ENCODE measurements at places on chromosomes 6 and 20. TPM values are rescaled to one million over a fixed set of nuclear protein-coding genes. Genes with fewer than 3 reads are reported as not detected.

- DNase-seq, result no peak
Measured at GRCh38 chr6:13026557-13026956, 301.8 kb downstream of the TBC1D7 start.

FAM217A gene
- total RNA-seq, result not detected

MOCS3 gene
- total RNA-seq, result 8.1 TPM

- DNase-seq, result peak; percentile 25
Measured at GRCh38 chr6:31129130-31129529, 8.9 kb upstream of the CDSN start.

DNA sequence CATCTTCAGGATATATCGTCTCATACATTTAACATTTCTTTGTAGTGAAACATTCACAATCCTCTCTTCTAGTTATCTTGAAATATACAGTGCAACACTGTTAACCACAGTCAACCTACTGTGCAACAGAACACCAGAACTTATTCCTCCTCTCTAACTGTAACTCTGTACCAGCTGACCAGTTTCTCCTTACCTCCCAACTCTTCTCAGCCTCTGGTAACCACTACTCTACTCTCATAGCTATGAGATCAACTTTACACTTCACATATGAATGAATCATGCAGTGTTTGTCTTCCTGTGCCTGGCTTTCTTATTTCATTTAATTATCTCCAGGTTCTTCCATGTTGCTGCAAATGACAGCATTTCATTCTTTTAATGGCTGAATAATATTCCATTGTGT lies 337.6 kb downstream of the BTBD9 start:
- peak; percentile 10 for DNase-seq

- peak; percentile 73 for DNase-seq
Measured at GRCh38 chr6:28863604-28864325, 60.0 kb downstream of the TRIM27 start.

DNA sequence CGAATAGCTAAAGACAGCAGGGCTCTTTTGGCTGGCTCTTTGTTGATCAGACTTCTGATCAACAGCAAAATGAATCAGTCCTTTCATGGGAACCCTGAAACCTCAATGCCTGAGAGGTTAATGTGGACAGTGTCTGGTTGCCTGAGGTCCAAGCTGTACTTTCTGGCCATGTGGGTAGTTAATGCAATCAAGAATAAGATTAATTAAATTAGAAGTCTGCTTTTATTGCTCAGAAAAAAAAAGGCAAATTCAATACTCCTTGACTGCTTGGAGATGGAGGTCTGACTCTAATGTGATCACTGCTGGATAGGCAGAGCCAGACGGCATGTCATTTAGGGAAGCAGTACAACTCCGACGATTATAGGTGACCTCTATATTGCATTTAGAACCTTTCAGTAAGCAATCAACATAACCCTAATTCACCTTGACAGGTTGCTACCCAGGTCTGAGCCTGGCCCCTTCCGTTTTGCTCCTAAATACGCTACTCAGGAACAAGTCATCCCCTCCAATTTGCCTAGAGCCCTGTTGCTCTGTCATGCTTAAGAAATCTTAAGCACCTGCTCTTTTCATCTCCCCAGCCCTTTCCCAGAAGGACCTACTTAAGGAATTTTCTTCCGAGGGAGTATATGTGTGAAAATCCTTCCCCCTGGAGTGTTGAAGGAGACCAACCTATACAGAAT lies 370.0 kb upstream of the SPTLC3 start:
- DNase-seq, result no peak

RIPOR2 gene
- total RNA-seq, result not detected

DNA sequence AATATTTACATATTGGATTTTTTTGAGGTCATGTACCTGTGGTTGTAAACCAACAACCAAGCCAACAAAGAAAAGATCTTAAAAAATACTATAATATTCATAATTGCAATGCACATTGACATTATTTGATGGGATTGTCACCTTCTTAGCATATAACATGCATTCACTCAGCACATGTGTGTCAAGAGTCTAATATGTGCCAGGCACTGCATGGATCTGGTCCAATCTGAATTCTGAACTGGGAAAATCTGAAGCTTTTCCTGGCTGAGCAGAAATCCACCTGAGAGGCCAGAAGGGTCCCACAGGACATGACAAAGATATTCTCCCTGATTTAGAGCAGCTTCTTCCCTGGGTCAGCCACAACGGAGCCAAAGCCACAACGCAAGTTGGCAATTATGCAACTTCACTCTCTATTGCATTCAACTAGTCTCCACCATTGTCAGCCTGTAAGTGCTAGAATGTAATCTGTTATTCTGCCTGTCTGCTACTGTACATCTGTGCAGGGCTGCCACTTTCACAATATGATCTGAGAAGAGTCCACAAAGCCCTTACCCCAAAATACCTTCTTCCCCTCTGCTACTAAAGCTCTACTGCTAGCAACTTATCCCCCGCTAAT lies 17.0 kb upstream of the DDO start:
- no peak for DNase-seq

DNA sequence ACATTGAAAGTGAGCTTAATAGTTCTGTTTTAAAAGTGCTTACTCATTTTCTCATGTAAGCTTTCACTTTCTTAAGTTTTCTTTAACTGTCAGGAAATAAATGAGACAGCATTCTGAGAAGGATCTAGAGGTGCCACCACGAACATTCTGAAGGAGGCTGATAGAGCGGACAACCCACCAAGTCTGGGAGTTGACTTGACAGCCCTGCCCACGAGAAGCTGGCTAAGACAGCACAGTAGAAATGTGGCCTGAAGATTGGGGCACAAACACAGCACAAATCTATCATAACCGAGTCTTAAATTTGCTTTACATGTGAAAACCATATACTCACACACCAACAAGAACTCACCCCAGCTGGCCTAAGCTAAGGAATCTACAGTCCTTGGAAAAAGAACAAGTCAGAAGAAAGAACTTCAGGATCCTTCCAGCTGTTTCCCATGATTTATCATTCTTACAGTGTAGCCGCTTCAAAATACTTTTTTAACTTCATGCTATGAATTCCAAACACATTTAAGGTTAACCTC lies 144.2 kb upstream of the TNFAIP3 start:
- no peak for DNase-seq

ADGB gene
- total RNA-seq, result not detected

DNA sequence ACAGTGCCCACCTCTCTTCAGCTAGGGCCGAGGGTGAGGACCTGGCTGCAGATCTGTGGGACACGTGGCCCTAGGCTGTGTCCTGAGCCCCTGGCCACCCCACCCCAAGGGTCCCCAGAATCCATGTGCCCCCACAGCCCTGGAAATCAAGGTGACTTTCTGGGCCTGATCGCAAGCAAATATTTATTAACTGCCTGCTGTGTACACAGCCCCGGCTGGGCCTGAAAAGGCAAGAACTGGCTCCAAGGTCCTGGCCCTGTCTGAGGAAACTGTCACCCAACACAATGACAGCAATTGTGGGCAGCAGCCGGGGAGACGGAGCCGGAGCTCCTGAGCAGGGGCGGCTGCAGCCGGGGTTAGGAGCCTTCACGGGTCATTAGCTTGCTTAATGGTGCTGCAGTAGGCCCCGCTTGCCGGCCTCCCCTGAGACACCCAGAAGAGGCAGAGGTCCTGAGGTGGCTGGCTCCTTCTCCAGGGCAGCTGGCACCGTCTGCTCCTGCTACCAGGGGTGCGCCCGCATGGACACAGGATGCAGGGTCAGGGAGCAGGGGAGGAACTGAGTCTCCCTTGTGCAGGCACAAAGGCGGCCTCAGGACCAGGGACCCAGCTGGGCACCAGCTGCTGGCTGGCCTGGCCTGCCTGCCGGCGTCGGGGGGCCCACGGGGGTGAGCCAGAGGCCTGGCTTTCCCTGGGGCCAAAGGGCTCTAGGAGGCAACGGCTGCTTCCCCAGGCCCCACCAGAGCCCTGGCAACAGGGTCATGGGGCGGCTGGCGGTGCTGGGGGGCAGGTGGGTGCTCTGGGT lies 24.1 kb downstream of the NPEPL1 start:
- DNase-seq, result no peak

DNA sequence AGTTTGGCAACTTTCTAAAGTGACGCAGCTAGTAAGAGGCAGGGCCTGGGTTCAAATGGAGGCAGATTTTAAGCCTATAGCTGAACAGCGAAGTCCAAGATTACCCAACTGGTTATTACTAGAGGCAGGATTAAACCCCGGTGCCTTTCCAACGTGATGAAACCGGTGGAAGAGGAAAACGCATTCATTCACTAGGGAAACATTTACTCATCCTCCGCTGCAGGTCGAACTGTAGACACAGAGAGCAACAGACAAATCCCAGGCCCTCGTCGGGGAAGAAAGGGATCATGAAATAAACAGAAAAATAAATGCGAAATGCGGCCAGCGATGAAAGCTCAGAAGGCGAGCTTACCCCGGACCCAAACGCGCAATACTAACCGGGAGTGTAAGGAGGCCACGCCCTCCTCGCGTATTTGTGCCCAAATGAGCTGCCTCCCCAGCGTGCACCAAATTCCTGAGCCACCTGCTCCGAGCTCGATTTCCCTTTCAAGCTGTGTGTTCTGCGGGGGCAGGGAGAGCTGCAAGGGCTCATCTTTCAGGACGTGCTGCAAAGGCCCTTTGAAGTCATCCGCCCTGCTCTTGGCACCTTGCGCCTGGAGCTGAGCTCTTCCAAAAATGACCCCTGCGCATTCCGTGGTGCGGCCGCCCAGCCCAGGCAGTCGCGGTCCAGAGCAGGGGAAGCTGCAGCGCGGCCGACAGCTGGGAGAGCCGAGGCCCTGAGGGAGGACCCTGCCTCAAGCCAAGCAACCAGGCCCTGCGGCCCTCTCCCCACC lies 46.9 kb downstream of the PDYN start:
- peak; percentile 71 for DNase-seq

GRCh38 chr6:139593081-139593480 lies 218.6 kb upstream of the CITED2 start:
- no peak for DNase-seq

DNA sequence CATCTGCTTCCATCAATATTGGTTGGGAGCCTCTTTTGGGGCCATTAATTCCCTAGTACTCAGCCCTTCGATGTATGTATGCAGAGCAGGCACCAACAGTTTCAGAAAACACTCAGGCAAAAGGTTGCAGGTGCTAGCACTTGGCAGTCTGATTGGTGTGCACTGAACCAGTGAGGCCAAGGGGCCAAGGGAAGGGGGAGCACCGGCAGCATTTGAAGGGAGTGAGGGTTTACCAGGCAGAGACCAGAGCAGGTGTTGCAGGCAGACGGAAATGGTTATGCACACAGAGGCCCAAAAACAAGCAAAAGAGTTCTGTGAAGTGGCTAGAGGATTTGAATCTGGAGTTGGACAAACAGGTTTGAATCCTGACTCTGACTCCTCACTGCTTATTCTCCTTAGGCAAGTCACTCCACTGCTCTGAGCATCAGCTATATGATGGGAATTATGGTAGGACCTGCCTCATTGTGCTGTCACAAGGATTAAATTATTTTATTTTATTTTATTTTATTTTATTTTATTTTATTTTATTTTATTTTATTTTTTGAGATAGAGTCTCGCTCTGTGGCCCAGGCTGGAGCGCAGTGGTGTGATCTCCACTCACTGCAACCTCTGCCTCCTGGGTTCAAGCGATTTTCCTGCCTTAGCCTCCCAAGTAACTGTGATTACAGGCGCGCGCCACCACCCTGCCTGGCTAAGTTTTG lies 58.1 kb upstream of the SHLD1 start:
- no peak for DNase-seq

GRCh38 chr6:111989743-111990142 lies 64.2 kb upstream of the CCN6 start:
- DNase-seq, result no peak

GRCh38 chr6:96502915-96503314 lies 18.7 kb upstream of the UFL1 start:
- no peak for DNase-seq

AK9 gene
- total RNA-seq, result 3.2 TPM

HTR1E gene
- total RNA-seq, result not detected

TOX2 gene
- total RNA-seq, result not detected

SPATS1 gene
- not detected for total RNA-seq

GRCh38 chr6:148457137-148457842 lies 114.7 kb downstream of the SASH1 start:
- DNase-seq, result no peak

DNA sequence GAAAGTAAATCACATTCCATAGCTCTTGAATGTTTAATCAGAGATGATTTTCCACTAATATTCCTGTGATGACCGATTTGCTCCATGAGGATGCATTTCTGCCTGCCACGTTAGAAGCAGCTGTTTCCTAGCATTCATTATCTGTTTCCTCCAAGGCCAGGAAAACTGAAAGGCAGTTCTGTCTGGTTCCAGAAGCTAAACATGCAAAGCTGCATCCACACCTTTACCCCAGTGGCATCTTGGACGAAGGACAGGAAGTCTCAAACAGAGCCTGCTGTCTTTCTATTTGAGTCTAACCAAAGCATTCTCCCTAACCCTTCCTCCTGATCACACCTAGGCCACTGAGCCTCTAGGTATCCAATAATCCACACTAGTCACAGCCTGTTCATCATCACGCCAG lies 27.6 kb downstream of the CNKSR3 start:
- no peak for DNase-seq
